ENCODE measurements at places on chromosomes 7 and 10.

DNA sequence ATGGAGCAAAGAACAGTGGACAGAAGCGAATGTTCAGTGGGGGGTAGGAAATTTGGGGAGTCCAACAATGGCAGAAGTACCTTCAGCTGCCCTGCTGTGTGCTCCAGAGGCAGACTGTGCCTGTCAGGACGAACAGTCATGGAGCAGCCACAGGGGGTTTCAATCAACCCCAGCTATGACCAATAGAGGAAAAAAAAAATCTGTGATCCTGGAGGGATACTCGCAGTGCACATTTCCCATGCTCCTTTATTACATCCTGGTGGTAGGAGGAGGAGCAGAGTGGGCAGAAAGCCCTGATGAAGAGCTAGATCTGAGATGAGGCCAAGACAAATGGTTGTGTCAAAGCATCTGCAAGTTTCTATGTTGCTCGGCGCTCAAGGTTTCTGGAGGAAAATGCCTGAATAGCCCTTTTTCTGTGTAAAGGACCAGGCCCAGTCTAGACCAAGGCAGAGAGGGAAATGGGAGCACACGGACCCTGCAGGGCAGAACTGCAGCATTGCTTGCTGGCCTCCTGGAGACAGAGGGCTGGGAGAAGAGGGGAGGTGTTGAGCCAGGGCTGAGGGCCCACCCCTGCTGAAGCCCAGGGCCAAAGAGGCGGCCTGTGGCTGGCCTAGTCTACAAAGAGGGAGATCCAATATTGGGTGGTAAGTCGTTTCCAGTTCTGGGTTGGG, 201.5 kb downstream of the GRID1 start:
- no peak for DNase-seq

GRCh38 chr10:123552760-123553554, 113.2 kb upstream of the GPR26 start:
- DNase-seq = no peak

GRCh38 chr10:61958805-61959204, 57.3 kb downstream of the ARID5B start:
- DNase-seq = no peak

DNA sequence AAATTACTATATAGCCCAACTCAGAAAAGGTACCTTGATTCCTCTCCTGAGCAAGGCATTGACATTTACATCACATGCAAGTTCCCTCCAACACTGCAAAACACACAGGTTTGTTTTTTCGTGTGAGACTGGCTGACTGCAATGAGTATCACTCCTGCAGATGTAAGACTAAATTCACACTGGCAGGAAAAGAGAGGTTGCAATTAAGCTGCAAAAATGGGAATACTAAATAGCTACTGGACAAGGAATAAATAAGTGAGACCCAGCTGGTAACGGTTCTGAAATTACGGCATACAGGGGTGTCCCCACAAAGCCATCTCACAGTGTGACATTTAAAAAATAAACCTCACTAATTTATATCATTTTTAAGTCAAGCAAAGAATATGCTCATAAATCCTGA, 97.3 kb downstream of the PIP4K2A start:
- DNase-seq = no peak

DNA sequence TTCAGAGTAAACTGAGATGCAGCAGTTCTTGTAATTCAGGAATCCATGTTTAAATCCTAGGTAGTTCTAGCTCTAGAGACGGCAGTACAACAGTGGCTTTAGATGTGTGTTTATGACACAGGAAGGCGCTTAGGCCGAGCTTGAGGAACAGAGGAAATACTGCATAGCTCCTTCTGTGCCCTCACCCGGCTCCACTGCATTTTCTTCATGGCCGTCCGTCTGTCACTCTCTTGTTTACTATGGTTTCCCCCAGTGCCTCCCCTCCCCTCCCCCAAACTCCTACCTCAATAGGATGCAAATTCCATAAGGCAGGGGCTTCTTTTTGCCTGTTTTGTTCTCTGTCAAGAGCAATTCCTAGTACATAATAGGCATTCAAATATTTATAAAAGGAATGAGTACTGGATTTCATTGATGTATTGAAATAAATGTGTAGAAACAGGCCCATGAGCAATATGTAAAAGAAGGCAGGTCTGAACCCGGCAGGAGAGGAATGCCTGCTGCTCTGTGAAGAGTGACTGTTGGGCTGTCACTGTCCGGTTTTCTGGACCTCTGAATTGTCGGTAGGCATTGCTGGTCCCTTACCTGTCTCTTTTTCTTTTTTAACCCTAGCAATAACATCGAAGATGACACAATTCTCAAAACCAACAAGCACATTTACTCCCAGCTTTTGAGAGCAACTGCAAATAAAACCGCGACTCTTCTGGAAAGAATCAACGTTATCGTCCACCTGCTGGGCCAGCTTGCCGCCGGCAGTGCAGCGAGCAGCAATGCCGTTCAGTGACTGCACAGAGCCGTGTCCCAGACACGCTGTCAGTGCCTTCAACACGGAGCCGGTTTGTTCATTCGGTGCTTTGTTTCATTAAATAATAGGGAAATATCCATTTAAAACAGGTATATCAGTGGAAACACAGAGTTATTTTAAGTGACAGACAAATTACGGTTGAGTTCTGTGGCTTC, 12.7 kb downstream of the MMP21 start:
- DNase-seq = no peak

GRCh38 chr7:25624051-25624450, 395.8 kb upstream of the NPVF start:
- no peak for DNase-seq

- no peak for DNase-seq
Measured at GRCh38 chr10:79074732-79075131, 6.0 kb downstream of the ZMIZ1 start.

DNA sequence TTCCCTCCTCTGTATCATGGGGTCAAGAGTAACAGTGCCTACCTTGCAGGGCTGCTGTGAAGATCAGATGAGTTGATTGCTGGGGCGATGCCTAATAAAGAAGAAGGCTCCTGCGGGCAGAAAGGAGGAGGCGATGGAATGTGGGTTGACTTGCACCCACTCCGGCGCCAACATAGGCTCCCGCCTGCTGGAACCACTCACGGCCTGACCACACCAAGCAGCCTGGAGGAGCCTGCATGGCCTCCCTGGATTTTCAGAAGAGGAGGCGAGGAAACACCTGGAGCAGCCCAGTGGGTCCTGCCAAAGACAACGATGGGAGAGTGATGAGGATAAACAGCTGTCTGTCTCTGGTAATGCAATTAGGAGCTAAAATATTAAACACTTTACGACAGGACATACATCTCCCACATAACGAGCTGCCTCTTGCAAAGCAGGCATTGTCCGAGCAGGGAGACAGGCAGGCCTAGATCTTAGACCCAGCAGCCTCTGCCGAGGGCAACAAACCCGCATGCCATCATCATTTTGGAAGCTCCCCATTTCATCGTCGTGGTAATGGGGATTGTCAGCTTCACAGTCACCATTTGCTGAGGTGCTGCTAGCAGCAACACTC, 302.9 kb upstream of the ZMIZ1 start:
- DNase-seq = no peak

DNA sequence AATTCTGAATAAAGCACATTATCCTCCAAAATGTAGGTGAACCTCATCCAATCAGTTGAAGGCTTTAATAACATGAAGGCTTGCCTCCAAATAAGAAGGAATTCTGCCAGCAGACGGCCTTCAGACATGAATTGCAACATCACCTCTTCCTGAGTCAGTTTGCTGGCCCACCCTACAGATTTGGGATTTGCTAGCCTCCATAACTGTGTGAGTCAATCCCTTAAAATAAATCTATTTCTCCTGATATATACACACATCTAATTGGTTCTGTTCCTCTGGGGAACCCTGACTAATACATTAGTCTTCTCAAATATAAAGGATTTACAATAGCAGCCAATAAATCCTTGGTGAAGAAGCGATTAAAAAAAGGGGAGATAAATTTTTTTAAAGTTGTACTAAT, 34.8 kb upstream of the OSBPL3 start:
- DNase-seq = no peak

DNA sequence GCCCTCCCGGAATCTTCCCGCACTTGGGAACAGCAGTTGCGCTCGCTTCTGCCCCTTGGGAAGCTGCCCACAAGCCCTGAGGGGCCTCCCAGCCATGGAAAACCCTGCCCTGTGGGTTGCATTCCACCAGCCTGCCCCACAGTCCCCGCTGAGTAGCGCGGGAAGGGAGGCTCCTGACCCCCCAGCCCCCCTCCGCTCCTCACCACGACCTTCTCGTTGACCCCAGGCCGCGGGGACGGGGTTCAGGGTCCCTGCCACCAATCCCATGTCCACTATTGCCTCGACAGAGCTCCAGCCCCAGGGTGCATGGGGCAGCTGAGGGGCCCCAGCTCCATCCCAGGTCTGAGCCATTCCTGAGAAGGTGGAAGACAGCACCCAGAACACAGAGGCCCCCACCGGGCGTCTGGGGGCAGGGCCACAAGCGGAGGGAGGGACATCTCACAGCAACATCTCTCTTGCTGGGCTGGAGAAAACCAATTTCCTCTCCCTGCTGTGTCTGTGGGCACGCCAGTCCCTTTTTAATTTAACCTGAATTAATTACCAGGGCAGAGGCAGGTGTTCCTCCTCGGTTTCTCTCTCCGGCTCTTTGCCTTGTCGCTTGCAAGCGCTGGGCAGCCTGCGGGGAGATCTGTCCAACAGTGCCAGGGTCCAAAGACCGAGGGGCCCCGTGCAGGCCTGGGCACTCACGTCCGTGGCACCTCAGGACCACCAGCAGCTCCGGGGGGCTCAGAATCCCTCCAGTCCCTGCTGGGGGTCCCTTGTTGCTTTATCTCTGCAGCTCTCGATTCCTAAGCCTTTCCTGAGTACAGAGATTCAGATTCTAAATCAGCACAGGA, 57.9 kb downstream of the FOXL3 start:
- no peak for DNase-seq

- no peak for DNase-seq
Measured at GRCh38 chr10:77836299-77836820, 90.2 kb downstream of the DLG5 start.

GRCh38 chr7:107660381-107661080, at the start of gene SLC26A4:
Gene SLC26A4 (plus strand): TSS chr7:107660828. CDS start chr7:107661642, 814 bp downstream.
- no peak for DNase-seq

GRCh38 chr7:55234408-55234807, 130.7 kb upstream of the LANCL2 start:
- DNase-seq = no peak

- DNase-seq = no peak
Measured at GRCh38 chr7:150409300-150410030, 30.3 kb downstream of the ZNF775 start.
